Effector memory CD8-positive, alpha-beta T cell (primary cell): ENCODE measurements at places on chromosomes 2 and 18.

DNA sequence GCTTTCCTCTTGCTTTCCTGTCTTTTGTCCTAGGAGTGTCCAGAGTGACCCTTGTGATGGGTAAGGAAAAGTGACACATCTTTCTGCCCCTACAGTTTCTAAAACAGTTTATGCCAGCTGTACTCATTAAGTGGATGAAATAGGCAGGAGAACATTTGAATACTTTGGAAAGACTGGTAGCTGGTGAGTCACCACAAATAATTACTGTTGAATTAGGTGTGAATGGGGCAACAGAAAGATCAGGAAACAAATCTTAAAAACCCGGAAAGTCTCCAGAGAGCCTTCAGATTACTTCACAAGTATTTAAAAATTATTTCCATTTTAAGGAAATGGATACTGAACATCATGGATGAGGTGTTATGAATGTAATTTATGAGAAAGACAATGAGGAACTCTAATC is 278.5 kb downstream of the CLIP4 start:
- DNase-seq, result no peak

GRCh38 chr18:26089293-26090129 is 902 bp downstream of the SS18 start:
- DNase-seq, result no peak

DNA sequence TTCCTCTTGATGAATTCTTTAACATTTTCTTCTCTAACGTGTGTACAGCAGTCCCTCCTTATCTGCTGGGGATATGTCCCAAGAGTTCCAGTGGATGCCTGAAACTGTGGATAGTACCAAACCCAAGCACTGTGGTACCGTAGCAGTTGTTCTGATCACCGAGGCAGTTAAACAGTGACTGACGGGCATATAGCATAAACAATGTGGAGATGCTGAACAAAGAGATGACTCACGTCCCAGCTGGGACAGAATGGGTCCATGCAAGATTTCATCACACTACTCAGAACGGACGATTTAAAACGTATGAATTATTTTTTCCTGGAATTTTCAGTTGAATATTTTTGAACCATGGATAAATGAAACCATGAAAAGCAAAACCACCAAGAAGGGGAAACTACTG is 54.5 kb upstream of the SPAG16 start:
- no peak for DNase-seq

- no peak for DNase-seq
These were observed 168.4 kb upstream of the HAAO start for GRCh38 chr2:42960842-42961180.

- DNase-seq, result no peak
These were observed 19.7 kb downstream of the VIL1 start for GRCh38 chr2:218438596-218438995.

GRCh38 chr2:72920318-72921087 is 3.2 kb downstream of the EMX1 start:
- no peak for DNase-seq

DNA sequence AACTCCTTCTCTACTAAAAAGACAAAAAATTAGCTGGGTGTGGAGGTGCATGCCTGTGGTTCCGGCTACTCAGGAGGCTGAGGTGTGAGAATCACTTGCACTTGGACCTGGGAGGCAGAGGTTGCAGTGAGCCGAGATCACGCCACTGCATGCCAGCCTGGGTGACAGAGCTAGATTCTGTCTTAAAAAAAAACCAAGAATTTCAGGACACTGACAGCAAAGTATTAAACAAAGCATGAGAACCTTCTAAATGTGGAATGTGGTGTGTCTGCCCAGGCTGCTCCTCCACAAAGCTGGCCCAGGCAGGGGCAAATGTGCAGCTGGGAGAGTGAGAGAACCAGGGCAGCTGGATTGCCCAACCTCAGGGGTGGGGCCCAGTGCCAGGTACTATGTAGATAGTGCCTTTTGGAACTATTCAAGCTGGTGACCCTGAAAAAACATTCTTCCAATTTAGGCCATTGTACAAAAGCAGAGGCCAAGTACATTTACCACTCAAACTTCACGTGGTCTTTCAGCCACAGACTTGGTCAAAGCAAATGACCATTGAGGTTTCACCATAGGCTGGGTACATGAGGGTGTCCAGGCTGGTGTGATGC is 6.7 kb upstream of the UGT1A5 start:
- no peak for DNase-seq

DNA sequence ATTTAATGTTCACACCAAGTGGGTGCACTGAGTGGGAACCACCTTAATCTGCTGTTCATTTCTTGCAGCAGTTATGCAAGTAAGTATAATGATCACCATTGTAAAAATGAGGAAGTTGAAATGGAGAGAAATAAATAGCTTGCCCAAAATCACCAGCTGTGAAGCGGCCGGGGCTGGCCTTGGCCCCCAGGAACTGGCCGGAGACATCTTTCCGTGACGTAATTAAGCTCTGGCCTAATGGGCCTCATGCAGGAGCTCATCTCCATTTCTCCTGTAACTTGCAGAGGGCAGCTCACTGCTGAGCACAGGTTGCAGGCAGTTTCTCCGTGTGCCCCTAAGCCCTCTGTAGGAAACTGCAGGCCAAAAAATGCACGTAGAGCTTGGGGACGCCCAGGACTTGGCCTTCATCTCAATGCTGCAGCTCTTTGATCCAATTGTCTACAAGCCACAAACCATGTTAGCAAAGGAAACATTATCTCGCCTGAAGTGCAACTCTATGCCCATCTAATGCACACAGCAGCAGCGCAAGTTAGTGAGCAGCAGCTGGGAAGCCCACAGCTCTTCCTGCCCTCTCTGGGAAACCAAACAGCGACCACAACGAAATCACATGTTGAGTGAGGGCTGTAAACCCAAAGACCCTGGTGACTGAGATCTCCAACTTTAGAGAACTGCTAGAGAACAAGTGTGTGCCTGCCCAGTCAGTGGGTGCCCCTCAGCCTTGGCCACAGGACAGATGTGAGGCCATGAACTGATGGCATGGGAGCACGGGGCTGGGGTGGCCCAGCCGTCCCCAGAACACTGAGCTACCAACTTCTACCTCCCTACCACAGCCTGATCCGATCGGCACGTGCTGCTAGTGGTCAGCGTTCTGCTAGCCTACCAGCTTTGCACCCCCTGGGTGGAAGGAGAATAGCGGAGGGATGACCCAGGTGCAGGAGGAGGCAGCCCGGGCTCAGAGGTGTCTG is 28.8 kb downstream of the APCDD1 start:
- DNase-seq, result no peak

DNA sequence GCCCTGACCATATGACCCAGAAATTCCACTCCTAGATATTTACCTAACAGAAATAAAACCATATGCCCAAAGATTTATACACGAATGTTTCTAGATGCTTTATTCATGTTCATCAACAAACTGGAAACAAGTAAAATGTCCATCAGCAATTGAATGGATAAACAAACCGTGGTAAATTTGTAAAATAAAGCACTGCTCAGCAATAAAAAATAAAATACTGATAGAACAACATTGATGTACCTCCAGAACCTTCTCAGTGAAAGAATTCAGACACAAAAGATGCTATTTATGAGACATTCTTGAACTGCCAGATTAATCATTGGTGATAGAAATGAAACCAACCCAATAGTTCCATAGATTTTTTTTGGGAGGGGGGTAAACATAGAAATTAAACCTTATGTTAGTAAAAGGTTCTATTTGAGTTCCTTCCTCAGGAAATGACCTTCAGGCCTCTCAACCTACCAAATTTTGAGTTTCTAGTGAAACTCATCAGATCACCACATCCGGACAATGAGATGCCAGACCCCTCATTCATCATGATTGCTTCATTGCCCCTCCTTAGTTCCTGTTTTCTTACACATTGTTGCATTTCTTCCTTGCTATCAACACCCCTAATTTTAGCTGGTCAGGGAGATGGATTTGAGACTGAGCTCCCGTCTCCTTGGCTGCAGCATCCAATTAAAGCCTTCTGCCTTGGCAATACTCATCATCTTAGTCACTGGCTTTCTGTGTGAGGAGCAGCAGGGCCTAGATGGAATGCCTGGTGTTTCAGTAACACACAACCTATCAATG is 203.5 kb downstream of the LPIN1 start:
- no peak for DNase-seq

GRCh38 chr2:23435250-23436035 is 50.5 kb downstream of the KLHL29 start:
- DNase-seq, result no peak

- DNase-seq, result no peak
These were observed 105.9 kb downstream of the PXDN start for GRCh38 chr2:1638281-1638860.

- no peak for DNase-seq
These were observed 135.6 kb upstream of the UNC80 start for GRCh38 chr2:209636076-209636475.

GRCh38 chr2:31151501-31151900 is 13.3 kb upstream of the GALNT14 start:
- DNase-seq, result no peak

- no peak for DNase-seq
These were observed 43.7 kb upstream of the TMEM163 start for GRCh38 chr2:134762508-134762907.

DNA sequence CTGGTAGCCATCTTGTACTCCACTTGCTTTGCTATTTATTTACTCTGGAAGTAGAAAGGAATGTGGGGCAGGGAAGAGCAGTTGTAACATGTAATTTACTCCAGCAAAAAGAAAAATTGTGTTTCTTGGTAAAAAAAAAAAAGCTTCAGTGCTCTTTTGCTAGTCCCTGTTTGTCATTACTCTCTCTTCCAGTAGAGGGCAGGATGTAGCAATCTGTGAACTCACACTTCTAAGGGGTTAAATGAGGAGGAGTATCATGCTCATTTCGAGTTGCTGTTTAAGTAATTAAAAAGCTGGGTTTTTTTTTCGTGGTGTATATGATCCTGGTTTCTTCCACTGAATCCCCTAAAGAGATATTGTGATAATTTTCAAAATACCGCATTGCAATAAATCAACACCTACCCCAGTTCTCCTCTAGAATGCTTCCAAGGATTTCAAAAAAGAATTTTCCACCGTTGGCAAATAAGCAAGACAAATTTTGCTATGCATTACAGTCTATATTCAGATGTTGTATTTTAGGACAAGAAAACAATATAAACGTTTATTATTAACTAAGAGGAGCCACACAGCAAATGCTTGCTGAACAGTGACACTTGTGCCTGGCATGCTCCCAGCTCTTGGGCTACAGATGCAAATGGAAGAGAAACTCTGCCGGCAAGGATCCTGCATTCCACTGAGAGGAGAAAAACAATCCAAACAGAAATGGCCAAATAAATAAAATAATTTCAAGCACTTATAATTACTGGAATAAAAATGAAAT is 261.6 kb downstream of the ASXL3 start:
- no peak for DNase-seq

DNA sequence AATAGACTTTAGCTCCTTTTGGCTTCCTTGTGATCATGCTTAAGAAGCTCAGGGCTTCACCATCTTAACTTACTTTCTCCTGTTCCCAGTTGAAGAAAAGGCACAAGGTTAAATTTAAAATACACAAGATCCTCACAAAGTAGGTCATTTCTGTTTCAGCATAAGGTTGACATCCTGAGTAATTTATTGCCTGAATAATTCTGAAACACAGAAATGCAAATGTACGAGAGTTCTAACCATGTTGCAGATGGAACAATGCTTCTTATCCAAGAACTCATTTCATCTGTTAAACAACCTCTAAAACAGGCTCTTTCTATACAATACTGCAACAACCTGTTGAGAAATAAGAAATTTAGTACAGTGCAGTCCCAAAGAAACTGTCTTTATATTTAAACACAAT is 395.2 kb downstream of the BCL11A start:
- no peak for DNase-seq

GRCh38 chr2:74228772-74229171 is 30.4 kb downstream of the MTHFD2 start:
- DNase-seq, result no peak

DNA sequence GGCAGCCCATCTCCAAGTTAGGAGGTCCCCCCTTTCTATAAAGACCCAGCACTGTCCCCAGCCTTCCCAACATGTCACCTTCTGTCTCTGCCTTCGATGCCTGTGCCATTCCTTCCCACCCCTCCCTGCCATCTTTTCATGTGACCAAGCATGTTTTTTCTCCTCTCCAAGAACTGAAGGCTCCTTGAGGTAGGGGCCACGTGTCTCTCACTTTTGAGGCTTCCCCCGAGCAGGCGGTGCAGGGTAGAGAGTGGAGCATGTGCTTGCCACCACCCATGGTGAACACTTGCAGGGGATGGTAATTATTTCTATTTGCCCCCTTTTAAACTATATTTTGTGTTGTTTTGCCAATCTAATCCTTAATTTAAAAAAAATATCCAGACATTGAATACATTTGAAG is 168.4 kb downstream of the ACKR3 start:
- DNase-seq, result no peak

- DNase-seq, result no peak
These were observed 72.2 kb downstream of the HDAC4 start for GRCh38 chr2:239328351-239329191.

GRCh38 chr2:188852772-188853171 is 121.4 kb upstream of the COL3A1 start:
- no peak for DNase-seq
